ENCODE measurements at places on chromosomes 16 and 17.

DNA sequence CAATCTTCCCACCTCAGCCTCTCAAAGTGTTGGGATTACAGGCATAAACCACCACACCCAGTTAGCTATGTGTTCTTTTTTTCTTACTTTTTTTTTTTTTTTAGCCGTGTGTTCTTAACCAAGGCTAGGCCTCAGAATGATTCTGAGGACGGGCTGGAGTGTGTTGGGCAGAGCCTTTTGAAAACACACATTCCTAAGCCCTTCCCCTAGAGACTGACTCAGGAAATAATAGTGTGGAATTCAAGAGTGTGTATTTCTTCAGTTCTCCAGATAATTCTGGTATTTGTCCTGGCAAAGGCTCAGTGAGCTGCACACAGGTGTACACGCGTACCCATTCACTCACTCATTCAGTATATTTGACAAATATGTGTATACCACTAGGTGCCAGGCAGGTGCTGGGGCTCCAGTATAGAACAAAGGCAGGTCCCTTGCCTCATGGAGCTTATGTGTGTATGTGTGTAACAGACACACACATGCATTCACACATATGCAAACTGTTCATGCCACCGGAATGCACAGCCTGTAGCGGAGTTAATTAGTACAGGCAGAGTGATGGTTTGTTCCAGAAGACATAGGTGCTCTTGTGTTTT is 19.4 kb upstream of the NFATC3 start:
- H3K36me3 ChIP-seq, result peaks cover 4% of the 10 kb centered on the region
- no peaks in the 10 kb centered on the region for H3K27me3 ChIP-seq
- DNase-seq, result peak; percentile 28
- H3K27ac ChIP-seq, result peak overlapping the region; percentile 49
- peaks cover 22% of the 10 kb centered on the region for H3K4me1 ChIP-seq

GRCh38 chr17:4049546-4049945 is 85.3 kb upstream of the ATP2A3 start:
- H3K4me1 ChIP-seq, result no peaks in the 10 kb centered on the region
- H3K4me3 ChIP-seq, result no peak overlapping the region
- H3K27ac ChIP-seq, result no peak overlapping the region
- peaks cover 2% of the 10 kb centered on the region for H3K36me3 ChIP-seq

DNA sequence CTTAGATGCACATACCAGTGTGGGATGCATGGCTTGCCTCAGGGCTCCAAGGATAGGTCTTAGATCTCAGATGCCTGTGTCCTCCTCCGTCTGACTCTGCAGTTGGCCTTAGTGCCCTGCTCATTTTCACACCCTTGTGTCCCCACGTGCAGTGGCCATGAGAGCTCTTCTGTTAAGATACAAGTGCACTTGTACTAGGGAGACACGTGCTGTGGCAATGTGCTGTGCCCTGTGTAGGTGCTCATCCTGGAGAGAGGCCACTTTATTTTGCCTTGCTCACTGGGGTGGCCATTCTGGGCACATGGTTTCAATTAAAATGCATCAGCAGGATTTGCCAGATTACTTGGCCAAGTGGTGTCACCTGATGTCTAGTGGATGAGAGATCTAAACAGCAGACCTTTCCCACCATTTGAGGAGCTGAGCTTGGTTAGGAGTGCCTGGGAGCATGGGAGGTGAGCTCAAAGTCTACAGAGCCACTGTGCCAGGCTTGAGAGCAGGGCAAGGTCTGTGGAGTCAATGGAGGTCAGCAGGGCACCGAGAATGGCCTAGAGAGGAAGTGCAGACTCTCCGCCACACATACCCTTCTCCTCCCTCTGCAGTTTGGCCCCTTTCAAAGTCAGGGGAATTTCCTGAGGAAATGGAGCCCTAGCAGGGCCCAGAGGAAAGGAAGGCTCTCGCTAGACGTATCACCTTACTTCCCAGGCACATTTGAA is 25.2 kb upstream of the SMPD3 start:
- no peak overlapping the region for H3K4me3 ChIP-seq
- H3K4me1 ChIP-seq, result 0 out of 2 replicates have a peak, but pooled peaks cover under 1% of the 10 kb centered on the region
- DNase-seq, result no peak

- no peak for DNase-seq
- H3K36me3 ChIP-seq, result no peaks in the 10 kb centered on the region
- H3K4me3 ChIP-seq, result no peak overlapping the region
- no peaks in the 10 kb centered on the region for H3K4me1 ChIP-seq
- H3K27me3 ChIP-seq, result no peaks in the 10 kb centered on the region
These were observed 504.0 kb upstream of the RBFOX1 start for GRCh38 chr16:6828690-6829089.

DNA sequence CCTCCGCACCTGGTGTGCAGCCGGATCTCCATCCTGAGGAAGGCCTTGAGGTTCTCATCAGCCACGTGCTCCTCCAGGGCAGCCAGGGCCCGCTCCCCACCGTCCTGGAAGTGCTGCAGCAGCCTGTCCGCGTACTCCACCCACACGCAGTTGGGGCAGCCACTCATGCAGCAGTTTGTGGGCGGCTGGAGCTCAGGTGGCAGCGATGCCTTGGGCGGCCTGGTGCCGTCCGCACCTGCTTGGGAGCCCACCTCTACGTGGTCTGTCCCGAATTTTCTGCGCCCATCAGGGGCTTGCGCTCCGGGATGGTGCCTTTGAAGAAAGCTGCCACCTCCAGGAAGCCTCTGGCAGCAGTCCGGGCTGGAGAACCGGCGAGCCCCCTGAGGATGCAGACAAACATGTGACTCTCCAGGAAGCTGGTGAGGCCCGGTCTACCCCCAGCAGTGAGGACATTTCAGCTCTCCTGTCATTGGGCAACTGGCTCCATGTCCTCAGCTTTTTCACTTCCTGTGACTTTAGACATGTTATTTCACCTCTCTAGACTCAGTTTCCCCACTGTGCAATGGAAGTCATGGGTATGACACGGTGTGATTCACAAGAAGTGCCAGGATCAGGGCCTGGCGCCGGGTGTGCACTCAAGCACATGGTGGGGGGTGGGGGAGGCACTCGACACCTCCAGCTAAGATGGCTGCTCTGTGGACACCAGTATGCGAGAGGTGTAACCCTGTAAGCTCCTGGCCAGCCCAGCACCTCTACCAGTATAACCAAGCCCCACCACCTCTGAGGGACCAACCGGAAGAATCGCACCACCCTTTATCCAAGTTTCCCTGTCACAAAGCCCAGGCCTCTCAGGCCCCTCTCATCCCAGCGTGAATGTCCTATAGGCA is 957 bp downstream of the OXLD1 start:
- H3K4me1 ChIP-seq, result peaks cover 14% of the 10 kb centered on the region
- peak overlapping the region; percentile 96 for H3K4me3 ChIP-seq
- H3K36me3 ChIP-seq, result peaks cover 6% of the 10 kb centered on the region

GRCh38 chr16:84672276-84673202 is 24.2 kb downstream of the KLHL36 start:
- peak; percentile 81 for DNase-seq
- H3K4me1 ChIP-seq, result peaks cover 3% of the 10 kb centered on the region
- no peak overlapping the region for H3K27ac ChIP-seq
- no peaks in the 10 kb centered on the region for H3K27me3 ChIP-seq
- H3K4me3 ChIP-seq, result no peak overlapping the region

DNA sequence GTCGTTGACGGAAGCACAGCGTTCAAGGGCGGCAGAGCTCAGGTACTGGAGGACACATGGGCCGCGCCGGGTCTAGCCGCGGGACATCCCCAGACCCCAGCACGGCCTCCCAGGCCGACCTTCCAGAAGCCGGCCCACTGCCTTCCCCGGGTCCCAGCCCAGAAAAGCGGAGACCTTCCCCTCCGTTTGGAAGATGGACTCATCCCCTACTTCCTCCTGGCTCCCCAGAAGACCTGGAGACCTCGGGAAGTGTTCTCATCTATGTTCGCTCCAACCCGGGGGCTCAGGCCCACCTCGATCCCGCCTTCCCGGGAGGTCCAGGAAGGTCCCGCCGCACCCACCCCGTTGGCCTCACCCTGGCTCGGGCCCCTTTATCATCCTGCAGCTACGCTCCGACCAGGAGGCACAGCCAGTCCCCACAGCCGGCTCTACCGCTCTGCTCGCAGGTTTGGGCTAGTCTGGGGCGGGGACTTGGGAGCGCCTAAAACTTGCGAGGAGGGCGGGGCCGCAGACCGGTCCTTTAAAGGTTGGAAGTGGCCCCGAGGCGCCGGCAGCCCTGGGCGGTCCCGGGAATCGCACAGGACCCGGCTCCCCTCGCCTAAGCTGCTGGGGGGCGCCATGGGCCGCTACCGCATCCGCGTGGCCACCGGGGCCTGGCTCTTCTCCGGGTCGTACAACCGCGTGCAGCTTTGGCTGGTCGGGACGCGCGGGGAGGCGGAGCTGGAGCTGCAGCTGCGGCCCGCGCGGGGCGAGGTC is at the start of gene ALOX12:
Gene ALOX12 (plus strand): TSS at position 550 of the 756 bp plus-strand sequence. CDS start 69 bp downstream, at position 619.
- H3K36me3 ChIP-seq, result no peaks in the 10 kb centered on the region
- no peaks in the 10 kb centered on the region for H3K27me3 ChIP-seq
- no peak within 1 kb of the TSS for H3K27ac ChIP-seq
- no peaks in the 10 kb centered on the region for H3K4me1 ChIP-seq

- no peaks in the 10 kb centered on the region for H3K4me1 ChIP-seq
- no peak overlapping the region for H3K4me3 ChIP-seq
- peaks cover 4% of the 10 kb centered on the region for H3K27me3 ChIP-seq
- H3K36me3 ChIP-seq, result no peaks in the 10 kb centered on the region
- H3K27ac ChIP-seq, result no peak overlapping the region
These were observed 126.5 kb downstream of the ENGASE start for GRCh38 chr17:79201119-79201518.

DNA sequence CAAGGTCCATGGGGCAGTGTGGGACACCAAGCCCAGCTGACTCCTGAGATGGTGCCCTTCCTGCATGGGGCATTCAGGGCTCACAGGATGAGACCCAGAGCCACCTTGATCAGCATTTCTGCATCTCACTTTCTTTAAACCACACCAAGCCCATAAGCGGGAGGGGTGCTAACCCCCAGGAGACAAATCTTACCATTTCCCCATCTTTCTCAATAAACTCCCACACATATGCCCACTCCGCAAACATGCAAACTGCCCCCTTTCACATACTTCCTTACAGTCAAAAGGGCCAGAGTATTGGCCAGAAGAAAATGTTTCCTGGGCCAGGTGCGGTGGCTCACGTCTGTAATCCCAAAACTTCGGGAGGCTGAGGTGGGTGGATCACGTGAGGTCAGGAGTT is 3.7 kb upstream of the SLC39A11 start:
- no peak overlapping the region for H3K27ac ChIP-seq
- H3K36me3 ChIP-seq, result no peaks in the 10 kb centered on the region
- no peak overlapping the region for H3K4me3 ChIP-seq
- no peak for DNase-seq
- H3K4me1 ChIP-seq, result 0 out of 2 replicates have a peak, but pooled peaks cover 5% of the 10 kb centered on the region

- H3K36me3 ChIP-seq, result no peaks in the 10 kb centered on the region
- H3K27ac ChIP-seq, result no peak overlapping the region
- no peak overlapping the region for H3K4me3 ChIP-seq
- peak; percentile 57 for DNase-seq
- H3K4me1 ChIP-seq, result no peaks in the 10 kb centered on the region
These were observed 37.4 kb downstream of the CLEC16A start for GRCh38 chr16:10981697-10982216.

GRCh38 chr17:50764734-50765149 is 2.6 kb downstream of the ANKRD40CL start:
- no peaks in the 10 kb centered on the region for H3K27me3 ChIP-seq
- no peak overlapping the region for H3K4me3 ChIP-seq
- H3K36me3 ChIP-seq, result no peaks in the 10 kb centered on the region
- no peak for DNase-seq
- H3K27ac ChIP-seq, result peak overlapping the region; percentile 8

Data from Caco-2 (cell line).